ENCODE measurements at places on chromosomes 16 and 17. TPM values are rescaled to one million over a fixed set of nuclear protein-coding genes. Genes with fewer than 3 reads are reported as not detected.
A peak's percentile ranks its signal among the peaks of the same experiment; 100 is the strongest.

Gene DNAH2
- total RNA-seq, result 0.36 TPM

Gene SCO1
- total RNA-seq, result 12.2 TPM

Gene TAOK2
- 26.8 TPM for total RNA-seq

Gene KRTAP9-4
- not detected for total RNA-seq

- peak; percentile 2 for DNase-seq
These were observed 27.9 kb downstream of the NLRC5 start for GRCh38 chr16:57017251-57017650.

DNA sequence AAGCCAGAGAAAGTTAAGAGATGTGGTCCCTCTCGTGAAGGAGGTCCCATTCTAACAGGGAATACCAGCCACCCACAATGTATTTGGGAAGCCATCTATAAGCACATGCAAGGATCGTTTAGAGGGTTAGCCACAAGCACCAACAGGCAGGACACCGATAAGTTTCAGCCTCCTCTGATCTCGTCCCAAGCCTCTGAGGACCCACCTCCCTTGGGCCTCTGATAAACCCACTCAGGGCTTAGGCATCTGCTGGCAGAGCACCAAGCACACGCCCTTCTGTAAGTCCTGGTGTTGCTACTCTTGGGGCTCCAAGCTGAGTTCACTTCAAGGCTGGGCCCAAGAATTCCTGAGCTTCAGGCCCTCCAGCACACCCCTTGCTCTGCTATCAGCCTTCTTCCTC lies 5.4 kb upstream of the PNPO start:
- no peak for DNase-seq

DNA sequence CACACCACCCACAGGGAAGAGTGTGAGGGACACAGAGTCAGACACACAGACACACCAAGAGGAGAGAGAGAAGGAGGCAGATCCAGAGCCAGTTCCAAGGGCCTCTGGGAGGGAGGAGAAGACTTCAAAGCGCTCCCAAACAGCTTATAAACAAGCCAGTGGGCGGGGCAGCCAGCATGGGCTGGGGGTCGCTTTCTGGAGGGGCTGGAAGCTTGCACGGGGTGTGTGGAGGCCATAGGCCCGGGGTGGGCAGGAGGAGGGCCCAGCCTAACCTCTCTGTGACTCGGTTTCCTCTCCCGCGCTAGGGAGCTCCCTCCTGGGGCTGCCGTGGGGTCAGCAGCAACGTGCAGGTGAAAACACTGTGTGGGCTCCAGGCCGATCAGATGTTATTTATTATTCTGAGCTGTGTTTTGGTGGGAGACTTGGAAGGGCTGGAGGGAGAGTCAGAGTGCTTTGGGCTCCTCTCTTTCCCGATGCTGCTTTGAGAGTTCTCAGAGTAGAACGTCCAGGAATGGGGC lies 2.5 kb upstream of the WFIKKN2 start:
- peak; percentile 55 for DNase-seq

GRCh38 chr17:69761767-69762321 lies 313.2 kb upstream of the KCNJ16 start:
- DNase-seq, result no peak

GRCh38 chr16:3158510-3159314 lies 23.9 kb downstream of the ZNF213 start:
- DNase-seq, result peak; percentile 95

GRCh38 chr17:6279659-6280058 lies 155.3 kb downstream of the AIPL1 start:
- DNase-seq, result no peak

DNA sequence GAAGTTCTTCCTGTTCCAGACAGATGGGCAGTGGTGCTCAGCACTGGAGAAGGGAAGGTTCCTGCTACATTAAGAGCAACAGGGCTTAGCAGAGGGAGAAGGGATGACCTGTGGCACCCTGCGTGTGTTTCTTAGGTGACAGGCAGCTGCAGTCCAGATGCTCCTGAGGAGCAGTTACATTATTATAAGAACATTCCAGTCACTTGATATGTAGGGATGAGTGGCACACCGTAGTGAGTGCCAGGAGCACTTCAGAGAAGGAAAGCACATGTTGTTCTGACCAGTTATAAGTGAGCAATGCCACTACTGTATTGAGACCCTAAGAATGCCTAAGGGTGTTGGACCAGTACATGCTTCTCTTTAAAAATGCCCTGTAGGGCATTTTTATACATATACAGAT lies 39.9 kb upstream of the MRC2 start:
- no peak for DNase-seq

- DNase-seq, result no peak
These were observed 18.2 kb downstream of the MYO15B start for GRCh38 chr17:75605790-75606189.

GRCh38 chr16:6066652-6067051 lies 969.1 kb upstream of the EEF2KMT start:
- DNase-seq, result no peak

GRCh38 chr16:15052747-15053476 lies 3.0 kb downstream of the NTAN1 start:
- no peak for DNase-seq

DNA sequence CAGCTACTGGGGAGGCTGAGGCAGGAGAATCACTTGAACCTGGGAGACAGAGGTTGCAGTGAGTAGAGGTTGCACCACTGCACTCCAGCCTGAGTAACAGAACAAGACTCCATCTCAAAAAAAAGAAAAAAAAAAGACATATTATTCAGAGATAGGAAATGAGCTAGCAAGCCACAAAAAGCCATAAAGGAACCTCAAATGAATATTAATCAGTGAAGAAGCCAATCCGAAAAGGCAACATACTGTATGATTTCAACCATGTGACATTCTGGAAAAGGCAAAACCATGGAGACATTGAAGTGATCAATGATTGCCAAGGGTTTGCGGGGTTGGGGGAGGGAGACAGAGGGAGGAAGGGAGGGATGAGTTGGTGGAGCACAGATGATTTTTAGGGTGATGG lies 8.4 kb upstream of the EXOC7 start:
- no peak for DNase-seq
